Effector CD8-positive, alpha-beta T cell (primary cell): ENCODE measurements at places on chromosomes 6 and 20.

- no peak for DNase-seq
Measured at GRCh38 chr20:32494483-32495216, 90.5 kb downstream of the NOL4L start.

DNA sequence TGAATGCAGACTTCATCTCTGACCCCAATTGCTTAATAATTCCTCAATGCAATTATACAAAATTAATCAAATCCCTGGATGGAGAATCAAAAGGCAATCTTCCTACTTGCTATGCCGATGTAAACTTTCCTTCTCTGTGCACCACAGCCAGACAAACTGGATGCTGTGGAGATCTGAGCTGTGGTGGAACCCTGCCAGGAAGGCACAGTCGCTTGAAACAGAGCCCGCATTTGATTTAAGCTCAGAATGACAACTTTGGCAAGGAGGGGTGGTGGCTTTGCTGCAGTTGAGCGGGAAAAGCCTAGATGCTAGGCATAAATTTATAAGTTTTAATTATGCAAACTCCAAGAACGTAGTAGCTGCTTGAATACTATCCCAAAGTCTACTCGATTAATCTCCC lies 190.8 kb downstream of the MTFR2 start:
- DNase-seq, result no peak

DNA sequence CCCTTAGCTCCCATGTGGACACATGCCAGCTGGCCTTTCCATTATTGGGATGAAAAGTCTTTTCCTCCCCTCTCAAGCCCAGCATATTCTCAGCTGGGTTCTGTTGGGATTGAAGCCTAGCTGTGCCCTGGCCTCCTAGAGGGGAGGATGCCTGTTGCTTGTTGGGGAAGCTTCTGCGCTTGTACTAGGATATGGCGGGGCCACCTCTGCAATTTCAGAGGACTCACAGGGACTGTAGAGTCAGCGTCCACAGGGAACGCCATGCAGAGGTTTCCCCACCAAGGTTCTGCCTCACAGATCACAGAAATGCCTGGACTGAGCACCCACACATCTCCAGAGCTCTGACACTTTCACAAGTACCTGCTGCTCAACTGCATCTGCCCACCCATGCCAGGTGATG lies 288.7 kb upstream of the FOXQ1 start:
- no peak for DNase-seq

DNA sequence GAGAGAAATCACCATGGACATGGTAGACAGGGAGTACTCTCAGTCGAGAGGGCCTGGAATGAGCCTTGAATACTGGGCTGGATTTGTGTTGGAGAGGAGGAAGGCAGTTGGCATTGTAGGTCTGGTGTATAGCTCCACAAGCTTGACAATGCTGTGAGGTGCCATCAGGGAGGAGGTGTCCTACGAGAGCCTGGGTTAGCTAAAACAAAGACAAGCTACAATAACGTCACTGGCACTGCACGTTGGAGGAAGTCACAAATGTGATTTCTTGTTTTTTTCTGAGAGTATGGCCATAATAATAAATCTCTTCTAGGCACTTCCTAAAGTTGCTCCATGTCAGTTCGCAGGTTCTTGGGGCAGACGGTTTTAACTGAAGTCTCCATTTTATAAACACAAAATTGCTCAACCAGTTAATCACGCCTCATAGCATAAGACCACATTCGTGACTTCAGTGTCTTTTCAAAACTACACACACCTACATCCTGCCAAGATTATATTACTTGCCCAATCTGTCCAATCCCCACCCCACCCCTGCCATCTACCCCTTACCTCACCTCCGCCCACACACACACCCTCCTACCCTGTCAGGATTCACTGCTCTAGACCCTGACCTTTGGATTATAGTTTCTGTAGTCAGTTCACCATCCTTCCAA lies 4.4 kb upstream of the HLA-DMB start:
- DNase-seq, result no peak

DNA sequence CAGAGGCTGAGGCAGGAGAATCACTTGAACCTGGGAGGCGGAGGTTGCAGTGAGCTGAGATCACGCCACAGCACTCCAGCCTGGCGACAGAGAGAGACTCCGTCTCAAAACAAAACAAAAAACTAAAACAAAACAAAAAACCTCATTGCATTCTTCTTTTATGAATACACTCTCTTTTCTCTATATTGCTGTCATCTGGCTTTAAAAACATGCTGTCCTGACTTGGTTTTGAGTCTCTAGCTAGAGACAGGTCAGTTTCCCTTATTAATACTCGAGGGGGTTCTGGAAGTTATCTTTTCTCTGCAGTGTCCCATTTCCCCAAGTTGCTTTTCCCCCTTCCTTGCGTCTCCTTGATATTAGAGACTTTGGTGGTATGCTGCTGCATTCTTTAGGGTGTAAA lies 50.9 kb downstream of the RIOK1 start:
- no peak for DNase-seq

DNA sequence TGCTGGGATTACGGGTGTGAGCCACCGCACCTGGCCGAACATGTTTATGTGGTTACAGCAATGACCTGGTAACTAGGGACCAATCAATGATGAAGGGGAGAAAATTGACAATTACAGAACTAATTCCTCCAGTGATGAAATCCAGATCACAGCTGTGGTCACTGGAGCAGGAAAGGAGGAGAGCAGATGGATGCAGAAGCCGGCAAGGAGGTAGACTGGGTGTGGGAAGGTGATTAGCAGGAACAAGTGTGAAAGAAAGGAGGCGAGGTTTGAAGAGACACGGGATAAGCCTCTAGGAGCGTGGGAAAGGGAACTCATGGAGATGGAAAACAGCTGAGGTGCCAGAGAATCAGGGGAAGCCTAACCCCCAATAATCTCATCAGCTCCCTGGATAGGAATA lies 17.2 kb upstream of the SPAG4 start:
- no peak for DNase-seq

DNA sequence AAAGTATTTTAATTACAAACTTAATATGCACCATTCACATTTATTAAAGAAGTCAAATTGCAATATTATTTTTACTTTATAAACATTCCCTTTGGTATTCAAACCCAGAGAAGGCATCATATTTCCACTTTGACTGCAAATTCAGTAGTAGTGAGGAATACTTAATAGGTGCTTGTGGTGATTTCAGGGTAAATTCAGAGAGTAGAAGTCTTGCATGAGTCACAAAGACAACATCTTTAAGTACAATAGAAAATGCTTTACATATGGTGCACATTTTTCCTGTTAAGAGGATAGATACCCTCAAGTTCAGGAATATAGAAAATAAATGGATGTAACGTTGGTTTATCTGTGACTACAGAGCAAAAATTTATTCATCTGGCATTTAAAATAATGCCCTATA lies 390.2 kb downstream of the TENT5A start:
- DNase-seq, result no peak

DNA sequence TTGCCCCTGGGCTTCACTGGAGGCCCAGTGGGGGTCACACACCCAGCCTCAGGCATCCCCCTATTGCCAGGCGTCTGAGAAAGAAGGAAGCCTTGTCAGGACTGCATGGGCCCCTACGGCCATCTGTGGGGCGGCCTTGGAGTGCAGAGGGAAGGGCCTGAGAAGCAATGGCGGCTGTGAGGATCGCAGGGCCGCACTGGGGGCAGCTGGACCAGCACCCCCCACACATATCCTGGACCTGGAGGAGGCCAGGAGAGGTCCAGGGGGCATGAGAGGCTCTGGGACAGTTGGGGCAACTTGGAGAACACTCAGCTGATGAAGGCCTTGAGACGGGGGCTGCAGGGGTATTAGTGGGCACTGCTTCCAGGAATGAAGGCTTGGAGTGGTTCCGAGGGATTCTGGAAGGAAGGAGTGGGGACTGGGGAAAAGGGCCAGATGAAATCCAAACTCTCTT lies 16.5 kb downstream of the MDFI start:
- DNase-seq, result no peak

DNA sequence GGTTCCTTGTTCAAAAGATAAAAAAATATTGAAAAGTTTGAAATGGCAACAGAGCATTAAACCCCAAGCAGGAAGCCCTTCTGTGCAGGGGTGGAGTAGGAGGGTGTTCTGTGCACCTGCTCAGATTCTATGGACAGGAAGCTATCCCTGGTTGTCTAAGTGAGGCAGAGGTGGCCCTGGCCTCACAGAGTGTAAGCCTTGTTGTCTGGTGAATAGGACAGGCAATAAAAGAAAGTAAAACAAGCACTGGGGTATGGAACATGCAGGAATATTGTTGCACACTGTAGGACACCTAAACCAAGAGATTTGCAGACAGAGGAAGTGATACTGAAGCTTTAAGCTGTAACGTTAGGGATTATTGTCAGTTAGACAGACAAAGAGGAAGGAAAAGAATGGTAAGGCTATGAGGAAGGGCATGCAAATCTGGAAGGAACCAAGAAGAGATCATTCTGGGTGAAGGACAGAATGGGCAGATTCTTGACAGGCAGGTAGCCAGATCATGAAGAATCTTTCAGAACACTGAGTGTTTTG lies 66.8 kb downstream of the TBC1D7 start:
- no peak for DNase-seq

GRCh38 chr20:3614466-3614865 lies 48.7 kb downstream of the GFRA4 start:
- DNase-seq, result no peak

GRCh38 chr6:143015300-143015706 lies 45.4 kb upstream of the AIG1 start:
- no peak for DNase-seq

- no peak for DNase-seq
Measured at GRCh38 chr6:95203153-95203754, 374.1 kb upstream of the MANEA start.

DNA sequence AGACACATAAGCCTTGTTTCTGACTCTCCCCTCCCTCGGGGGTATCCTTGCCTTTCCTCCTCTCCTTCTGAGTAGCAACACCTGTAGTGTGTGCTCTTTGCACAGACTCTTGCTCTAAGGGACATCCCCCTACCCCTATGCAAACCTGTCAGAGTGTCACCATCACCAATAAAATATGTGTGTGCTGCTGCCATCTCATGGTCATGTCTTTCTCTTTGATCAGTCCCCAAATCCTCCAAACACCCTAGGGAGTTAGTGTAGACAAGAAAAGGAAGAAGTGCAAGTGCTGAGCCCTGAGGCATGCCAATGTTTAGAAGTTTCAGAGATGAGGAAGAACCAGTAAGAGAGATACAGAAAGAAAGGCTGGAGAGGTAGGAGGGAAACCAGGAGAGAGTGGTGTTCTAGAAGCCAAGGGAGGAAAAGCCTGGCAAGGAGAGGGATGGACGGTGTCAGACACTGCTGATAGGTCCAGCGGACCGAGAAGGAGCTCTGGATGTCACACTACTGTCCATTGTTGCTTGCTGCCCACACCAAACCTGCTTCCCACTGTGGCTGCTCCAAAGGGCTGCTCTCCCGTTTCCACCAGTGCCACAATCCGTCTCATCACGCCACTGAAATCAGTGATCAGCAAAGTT lies 16.4 kb downstream of the TRMT6 start:
- DNase-seq, result no peak

GRCh38 chr6:141618180-141618581 lies 514.5 kb upstream of the GJE1 start:
- DNase-seq, result no peak

DNA sequence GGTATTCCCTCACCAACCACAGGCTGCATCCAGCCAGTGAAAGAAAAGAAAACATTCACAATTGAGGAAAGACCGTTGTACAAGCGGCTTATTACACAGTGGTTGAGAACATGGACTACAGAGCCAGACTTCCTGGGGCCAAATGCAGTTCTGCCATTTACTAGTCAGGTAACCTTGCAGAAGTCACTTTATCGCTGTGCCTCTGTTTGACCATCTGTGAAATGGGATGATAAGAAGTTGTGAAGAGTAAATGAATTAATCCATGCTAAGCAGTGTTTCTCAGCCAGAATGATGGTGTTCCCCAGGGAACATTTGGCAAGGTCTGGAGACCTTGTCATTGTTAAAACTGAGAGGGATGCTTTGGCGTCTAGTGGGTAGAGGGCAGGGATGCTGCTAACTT lies 14.8 kb downstream of the ARHGAP40 start:
- no peak for DNase-seq

- DNase-seq, result no peak
Measured at GRCh38 chr6:36616893-36617521, 22.8 kb downstream of the SRSF3 start.

- DNase-seq, result no peak
Measured at GRCh38 chr20:57964011-57964862, 254.4 kb upstream of the PMEPA1 start.

- no peak for DNase-seq
Measured at GRCh38 chr6:34202329-34203201, 34.1 kb upstream of the HMGA1 start.

DNA sequence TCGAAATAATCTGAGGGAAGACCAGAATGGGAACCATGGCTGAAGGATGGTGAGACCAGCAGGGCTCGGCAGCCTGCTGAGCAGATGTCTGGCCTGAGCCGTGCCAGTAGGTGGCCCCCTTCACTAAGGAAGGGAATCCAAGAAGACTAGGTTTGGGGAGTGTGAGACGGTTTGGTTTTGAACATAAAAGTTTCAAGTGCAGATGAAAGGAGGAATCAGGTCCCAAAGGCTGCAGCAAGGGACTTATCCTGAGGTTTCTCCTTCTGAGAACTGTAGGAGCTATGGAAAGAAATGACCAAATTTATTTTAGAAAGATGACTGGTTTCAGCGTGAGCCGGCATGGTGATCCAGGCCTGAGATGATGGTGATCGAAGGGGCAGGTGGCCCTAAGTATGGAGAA lies 4.6 kb upstream of the OSER1 start:
- peak; percentile 59 for DNase-seq

- DNase-seq, result no peak
Measured at GRCh38 chr6:139364302-139364981, 10.0 kb downstream of the CITED2 start.

GRCh38 chr6:12544821-12545565 lies 171.6 kb upstream of the PHACTR1 start:
- DNase-seq, result no peak

GRCh38 chr6:12313992-12314589 lies 23.9 kb downstream of the EDN1 start:
- no peak for DNase-seq

DNA sequence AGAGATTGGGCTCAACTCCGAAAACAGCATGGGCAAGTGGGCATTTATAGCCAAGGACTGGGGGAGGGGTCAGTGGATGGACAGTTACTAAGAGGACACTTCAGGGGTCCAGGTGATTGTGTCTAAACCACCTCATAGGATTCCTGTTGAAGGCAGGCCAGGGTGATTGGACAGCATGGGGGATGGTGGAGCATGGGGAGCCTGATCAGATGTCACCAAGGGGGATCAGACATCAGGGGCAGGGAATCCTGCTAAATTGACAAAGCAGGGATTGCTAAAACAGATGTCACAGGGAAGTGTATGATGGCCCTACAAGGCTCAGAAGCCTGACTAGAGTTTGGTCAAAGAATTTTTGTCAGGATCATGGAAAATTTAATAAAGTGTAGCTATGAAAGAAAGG lies 2.4 kb upstream of the PYGB start:
- no peak for DNase-seq

- no peak for DNase-seq
Measured at GRCh38 chr6:86192123-86192522, 549.4 kb upstream of the SYNCRIP start.
